NCI-H2227 treated with DMSO at 0.1 percent for 48 hours (cell line): ENCODE measurements at places on chromosomes 16 and 17.

GRCh38 chr17:59193336-59193862 lies 16.4 kb upstream of the SMG8 start:
- DNase-seq = no peak

DNA sequence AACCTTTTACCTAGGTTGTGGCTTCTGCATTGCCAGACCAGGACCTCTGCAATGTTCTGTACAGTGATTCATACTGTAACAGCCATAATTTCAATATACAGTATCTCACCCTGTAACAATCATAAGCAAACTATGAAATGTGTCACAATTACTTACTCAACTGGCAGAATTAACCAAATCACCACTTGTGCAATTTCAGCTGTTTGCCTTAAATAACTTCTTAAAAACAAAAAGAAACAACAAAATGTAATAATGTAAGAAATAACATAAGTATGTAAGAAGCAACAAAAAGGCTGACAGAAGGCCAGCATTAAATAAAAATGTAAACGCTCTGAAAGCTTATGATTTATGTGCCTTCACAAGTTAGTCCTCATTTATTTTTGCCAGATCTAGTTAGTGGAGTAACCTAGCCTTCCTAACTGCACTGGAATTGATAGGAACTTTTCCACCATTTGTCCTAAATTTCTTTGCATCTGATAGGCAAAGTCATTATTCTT lies 96.9 kb downstream of the SKAP1 start:
- DNase-seq = no peak

DNA sequence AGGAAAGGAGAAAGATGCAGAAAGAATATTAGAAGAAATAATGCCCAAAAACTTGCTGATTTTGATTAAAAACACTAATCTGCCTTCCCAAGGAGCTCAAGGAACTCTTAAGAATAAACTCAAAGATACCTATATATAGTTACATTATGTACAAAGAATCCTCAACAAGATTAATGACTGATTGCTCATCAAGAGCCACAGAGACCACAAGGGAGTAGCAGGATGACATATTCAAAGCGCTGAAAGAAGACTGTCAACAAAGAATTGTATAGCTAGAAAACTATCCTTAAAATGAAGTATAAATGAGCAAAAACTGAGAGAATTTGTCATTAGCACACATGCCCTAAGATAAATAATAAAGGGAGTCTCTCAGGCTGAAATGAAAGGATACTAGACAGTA lies 6.2 kb downstream of the LPCAT2 start:
- DNase-seq = no peak

- DNase-seq = peak; percentile 64
These were observed 92.8 kb downstream of the RBFOX3 start for GRCh38 chr17:79517827-79518584.

DNA sequence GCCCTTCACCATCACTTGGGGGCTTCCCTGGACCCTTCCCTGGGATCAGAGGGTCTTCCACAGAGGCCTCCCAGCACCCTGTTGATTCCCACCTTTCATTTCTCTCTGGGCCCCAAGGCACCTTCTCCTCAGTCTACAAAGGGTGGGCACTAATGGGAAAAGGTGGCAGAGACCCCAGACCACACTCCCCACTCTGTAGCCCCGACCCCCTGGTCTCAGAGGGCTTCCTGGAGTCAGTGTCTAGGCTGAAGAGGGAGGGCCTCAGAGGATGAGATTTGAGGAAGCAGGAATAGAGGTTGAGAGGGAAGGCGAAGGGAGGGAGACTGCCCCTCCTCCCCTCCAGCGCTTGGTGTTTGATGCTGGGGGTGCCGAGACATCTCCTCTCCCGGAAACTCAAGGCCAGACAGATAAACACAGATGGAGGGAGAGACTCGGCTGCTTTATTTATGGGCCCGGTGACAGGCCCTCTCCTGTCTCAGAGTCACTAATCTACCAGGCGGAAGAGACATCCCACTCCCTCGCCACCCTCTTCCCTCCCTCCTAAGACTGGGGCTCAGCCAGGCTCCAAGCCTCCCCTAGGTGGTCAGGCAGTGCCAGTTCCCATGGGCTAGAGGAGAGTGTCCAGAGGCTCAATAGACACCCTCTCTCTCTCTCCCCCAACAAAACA lies 18.5 kb upstream of the SP2 start:
- no peak for DNase-seq

- no peak for DNase-seq
These were observed 50.4 kb downstream of the USP22 start for GRCh38 chr17:20992416-20992815.
